ENCODE measurements at places on chromosomes 7 and 10. TPM values are rescaled to one million over a fixed set of nuclear protein-coding genes. Genes with fewer than 3 reads are reported as not detected.

DNA sequence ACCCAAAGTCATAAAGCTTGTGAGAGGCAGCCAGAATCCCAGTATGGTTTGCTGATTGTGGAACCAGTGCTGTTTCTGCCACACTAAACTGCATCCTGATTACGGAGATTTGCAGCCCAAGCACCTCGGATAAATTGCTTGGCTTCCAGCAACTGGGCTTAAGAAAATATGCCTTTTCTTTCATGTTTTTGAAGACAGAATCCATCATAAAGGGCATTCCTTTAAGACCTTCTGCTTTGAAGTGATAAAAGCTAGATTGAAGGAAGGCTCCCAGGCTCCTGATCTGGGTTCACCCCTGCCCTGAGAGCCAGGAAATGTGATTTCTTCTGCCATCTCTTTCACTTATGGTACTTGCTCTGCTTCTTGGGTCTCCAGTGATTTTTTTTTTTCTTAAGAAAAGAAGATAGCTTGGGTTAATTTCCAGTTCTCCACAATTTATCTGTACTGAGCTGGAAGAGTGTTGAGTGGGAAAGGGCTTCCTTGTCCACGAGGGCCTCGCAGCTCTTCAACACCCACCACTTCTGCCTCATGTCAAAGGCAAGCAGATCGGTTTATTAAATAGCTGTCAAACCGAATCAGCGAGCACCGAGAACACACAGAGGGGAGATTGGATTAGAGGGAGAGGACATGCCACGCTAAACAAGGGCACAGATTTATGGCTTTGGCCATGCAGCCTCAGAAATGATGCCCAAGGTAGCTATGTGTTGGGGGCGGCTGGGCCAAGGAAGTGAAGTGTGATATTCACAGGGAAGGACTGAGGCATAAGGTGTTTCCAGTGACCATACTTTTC lies 94.9 kb upstream of the TBX20 start:
- DNase-seq, result no peak

GRCh38 chr10:132939378-132939955 lies 2.9 kb downstream of the CFAP46 start:
- DNase-seq, result no peak

Gene GLI3
- 4.0 TPM for total RNA-seq

DNA sequence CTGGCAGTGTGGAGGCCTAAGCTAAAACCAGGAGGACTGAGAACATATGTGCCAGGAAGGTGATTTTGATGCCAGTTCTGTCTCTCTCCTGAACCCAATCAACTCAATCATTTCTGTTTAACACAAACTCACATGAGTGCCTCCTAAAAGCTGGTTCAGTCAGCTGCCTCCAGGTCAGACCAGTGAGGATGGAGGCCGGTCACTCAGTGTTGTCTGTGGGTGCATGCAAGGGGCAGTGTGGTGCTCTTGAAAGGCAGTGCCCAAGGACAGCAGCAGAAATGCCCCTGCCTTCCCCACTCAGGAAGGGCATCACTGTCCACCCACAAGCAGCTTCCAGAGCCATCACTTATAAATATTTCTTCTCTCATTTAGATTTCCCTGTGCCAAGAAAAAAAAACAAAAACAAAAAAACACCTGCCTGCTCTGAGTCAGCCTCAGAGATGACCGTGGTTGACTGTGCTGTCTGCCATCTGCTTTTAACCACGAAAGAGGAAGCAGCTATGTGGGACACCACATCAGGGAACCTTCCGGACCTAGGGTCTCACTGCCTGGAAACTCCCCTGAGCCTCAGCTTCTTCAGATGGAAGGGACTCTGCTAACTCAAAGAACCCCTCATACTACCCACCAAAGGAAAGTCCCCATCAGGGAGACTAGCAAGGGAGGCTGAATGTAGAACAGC lies 39.1 kb downstream of the VOPP1 start:
- peak; percentile 67 for DNase-seq

- no peak for DNase-seq
Measured at GRCh38 chr7:144534196-144534595, 130.7 kb upstream of the NOBOX start.

GRCh38 chr7:30785786-30786185 lies 14.6 kb downstream of the MINDY4 start:
- DNase-seq, result no peak

Gene KCNMA1
- 14.2 TPM for total RNA-seq

- DNase-seq, result no peak
Measured at GRCh38 chr10:22705527-22705926, 8.9 kb downstream of the PIP4K2A start.

Data from GM23248 (cell line).